ENCODE measurements at places on chromosomes 3 and 15. TPM values are rescaled to one million over a fixed set of nuclear protein-coding genes. Genes with fewer than 3 reads are reported as not detected.

The TWF2 gene
- total RNA-seq, result 174 TPM

The AGTR1 gene
- not detected for total RNA-seq

The PTH1R gene
- total RNA-seq, result 106 TPM

The TM4SF1 gene
- total RNA-seq, result 247 TPM

The PEX5L gene
- total RNA-seq, result 0.15 TPM

DNA sequence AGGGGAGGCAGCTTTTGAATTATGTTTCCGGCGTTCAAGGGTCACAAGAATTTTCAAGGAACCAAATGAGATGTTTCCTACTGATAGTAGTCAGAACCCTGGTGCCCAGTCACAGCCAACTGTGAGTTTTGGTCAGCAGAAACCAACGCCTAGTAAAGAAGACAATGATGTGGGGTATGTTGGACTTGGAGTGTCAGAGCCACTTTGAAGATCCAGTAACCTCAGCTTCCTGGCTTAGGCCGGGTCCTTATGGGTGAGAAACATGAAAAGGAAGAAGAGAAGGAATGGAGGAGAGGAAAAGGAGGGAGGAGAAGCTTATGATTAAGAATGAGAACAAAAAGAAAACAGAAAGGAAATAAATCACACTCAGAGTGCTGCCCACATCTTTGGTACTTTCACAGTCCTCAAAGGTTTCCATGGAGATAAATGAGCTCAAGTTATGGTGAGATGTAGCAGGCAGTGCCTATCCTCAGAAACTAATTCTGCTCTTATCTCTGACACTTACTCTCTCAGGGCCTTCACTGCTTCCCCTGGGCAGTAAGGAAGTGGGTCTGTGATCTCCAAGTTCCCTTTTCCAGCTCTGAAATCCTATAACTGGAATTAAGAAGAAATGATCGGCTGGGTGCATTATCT, 2.0 kb upstream of the MCF2L2 start:
- DNase-seq, result no peak

DNA sequence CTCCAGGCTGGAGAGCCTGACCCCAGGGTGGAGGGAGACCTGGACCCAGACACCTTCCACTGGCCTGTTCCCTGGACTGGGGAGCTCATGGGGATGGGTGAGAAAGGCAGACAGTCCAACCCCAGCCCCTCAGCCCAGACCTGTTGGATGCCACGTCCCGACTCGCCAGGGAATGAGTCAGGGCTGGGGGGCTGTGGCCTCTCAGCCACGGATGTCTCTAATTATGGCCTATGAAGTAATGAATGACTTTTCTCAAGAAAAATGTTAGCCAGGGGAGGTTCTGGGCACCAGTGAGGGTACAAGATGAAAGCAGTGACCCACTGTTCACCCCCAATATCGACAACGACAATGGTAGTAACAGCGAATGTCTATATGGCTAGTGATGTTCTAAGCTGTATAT, 107.0 kb upstream of the RPL32 start:
- no peak for DNase-seq

- DNase-seq, result no peak
Observed at GRCh38 chr15:68565726-68566125, 13.1 kb upstream of the CORO2B start.

GRCh38 chr15:63362885-63363284, 18.8 kb downstream of the CA12 start:
- no peak for DNase-seq

DNA sequence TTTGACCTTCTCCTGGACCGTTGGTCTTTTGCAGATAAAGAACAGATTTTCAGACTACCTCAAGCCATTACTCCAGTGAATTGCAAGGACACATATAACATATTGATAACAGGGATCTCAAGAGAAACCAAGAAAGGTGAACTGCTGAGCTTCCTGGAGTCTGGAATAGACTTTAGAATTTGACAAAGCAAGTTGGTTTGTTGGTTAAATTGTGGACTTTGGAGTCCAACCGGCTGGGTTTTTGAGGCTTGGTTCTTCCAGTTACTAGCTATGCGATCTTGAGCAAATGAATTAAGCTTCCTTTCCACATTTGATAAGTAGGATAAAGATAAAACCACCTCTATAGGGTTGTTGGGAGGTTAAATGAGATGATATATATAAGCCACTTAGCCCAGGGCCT, 233.1 kb downstream of the SHQ1 start:
- DNase-seq, result no peak

DNA sequence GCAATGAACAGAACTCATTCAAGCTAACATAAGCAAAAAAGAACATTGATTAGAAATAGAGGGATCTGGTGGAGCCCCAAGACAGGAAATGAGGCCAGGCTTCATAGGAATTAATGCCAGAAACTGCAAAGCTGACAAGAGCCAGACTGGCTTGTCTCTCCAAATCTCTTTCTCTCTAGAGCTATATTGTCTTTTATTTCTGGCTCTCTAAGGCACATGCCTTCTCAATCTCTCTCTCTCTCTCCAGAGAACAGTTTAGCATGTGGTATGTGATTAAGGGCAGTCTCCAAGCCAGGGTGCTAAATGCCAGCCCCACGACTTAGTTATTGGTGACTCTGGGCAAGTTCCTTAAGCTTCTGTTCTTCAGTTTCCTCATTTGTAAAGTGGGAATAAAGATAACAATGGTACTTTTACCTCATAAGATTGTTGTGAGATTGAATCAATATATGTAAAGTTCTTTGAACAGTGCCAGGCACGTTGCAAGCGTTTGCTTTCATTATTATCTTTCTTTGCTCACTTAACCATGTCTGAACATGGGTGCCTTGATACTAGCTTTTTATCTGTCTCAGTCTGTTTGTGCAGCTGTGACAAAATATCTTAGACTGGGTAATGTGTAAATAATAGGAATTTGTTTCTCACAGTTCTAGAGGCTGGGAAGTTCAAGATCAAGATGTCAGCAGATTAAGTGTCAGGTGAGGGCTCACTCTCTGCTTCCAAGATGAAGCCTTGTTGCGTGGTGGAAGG, 123.2 kb downstream of the BDH1 start:
- DNase-seq, result no peak

DNA sequence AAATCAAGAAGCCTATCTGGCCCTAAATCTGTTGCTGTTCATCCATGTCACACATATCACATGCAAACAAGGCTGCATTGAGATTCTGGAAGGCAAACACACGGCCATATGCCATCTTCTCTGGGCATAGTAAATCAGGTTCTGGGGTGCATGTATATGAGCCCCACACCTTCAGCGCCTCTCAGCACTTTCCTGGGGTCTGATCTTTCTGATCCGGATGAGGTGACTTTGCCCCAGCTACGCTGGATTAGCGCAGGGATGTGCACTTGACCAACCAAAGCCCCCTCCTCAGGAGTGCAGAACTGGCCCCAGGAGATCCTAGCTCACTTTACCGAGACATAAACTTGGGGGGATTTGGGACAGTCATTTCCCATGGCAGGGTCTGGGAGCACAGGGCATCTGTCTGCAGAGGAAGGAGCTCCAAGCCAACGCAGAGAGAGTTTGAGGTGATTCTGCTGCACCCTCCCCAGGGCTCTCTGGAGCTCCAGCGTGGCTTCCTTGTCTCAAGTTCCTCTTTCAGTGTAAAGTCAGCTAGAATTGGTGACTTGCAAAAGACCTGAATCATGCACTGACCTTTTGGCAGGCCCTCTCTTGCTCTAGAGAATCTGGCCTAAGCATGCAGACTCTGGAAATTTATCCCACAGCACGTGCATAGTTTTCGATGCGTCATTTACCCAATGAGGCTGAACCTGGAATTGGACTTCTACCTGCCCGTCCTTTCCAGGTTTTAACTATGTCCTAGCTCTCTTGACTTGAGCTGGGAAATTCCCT, 63.5 kb upstream of the KLF13 start:
- DNase-seq, result peak; percentile 96

- DNase-seq, result peak; percentile 80
Observed at GRCh38 chr3:55951388-55951787, 464.3 kb upstream of the WNT5A start.

- DNase-seq, result no peak
Observed at GRCh38 chr3:98806521-98806920, 43.4 kb downstream of the ST3GAL6 start.

DNA sequence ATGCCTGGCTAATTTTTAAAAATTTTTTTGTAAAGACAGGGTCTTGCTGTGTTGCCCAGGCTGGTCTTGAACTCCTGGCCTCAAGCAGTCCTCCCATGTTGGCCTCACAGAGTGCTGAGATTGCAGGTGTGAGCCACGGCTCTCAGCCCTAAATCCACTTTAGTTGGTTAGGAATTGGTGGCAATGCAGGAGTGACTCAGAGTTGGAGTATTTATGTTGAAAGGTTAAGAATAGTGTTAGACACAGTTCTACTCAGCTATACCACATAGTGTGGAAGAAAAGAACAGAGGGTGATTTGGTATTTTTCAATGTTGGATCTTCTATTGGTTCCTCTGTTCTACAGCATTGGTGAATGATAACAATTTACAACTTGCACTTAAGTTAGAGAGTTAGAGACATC, 7.6 kb downstream of the ZNF639 start:
- peak; percentile 22 for DNase-seq

- DNase-seq, result no peak
Observed at GRCh38 chr3:121757087-121757811, 7.7 kb upstream of the GOLGB1 start.
